ENCODE measurements at places on chromosomes 7 and 10.

GRCh38 chr7:121510858-121511482, 114.9 kb upstream of the FAM3C start:
- no peak for DNase-seq

GRCh38 chr7:8371742-8372141, 61.7 kb upstream of the NXPH1 start:
- DNase-seq: no peak

GRCh38 chr10:1198453-1199344, 142.5 kb downstream of the WDR37 start:
- no peak for DNase-seq

GRCh38 chr7:16233517-16233916, 187.8 kb downstream of the CRPPA start:
- DNase-seq: no peak

GRCh38 chr7:137886281-137886680, 39.5 kb upstream of the DGKI start:
- no peak for DNase-seq

GRCh38 chr7:84647797-84648757, 453.5 kb upstream of the SEMA3A start:
- DNase-seq: no peak

- DNase-seq: no peak
These were observed 21.6 kb upstream of the RPEL1 start for GRCh38 chr10:103224133-103224532.

GRCh38 chr10:28984431-28984830, 304.4 kb upstream of the LYZL1 start:
- no peak for DNase-seq

GRCh38 chr7:154913638-154914307, 89.2 kb downstream of the PAXIP1 start:
- peak; percentile 92 for DNase-seq

GRCh38 chr7:158424531-158424930, 163.1 kb downstream of the PTPRN2 start:
- DNase-seq: no peak

All from iPS-NIHi11 (cell line).